Caudate nucleus (tissue), 63 donors: ENCODE measurements at places on chromosomes 11 and 22.

- DNase-seq: peak; percentile 26
These were observed 33.1 kb upstream of the SMPD1 start for GRCh38 chr11:6357222-6357621.

GRCh38 chr11:27373856-27374602 lies 11.0 kb upstream of the CCDC34 start:
- DNase-seq: no peak

DNA sequence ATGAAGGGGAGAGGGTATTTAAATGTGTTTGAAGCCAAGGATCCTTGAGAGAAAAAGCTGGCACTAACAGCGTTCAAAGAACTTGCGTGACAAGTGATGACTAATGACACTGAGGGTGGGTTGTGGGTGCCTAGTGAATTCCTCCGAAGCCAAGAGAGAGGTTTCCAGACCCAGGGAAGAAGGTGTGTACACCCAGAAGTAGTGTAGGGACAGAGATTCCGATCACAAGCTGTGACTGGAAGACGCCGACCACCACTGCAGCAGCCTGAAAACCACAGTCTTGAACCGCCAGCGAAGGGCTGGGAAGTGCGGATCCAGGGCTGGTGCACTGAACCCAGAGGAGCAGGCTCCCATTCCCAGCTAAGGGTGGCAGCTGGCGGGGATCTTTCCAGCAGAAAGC lies 9.5 kb downstream of the PPARA start:
- no peak for DNase-seq

DNA sequence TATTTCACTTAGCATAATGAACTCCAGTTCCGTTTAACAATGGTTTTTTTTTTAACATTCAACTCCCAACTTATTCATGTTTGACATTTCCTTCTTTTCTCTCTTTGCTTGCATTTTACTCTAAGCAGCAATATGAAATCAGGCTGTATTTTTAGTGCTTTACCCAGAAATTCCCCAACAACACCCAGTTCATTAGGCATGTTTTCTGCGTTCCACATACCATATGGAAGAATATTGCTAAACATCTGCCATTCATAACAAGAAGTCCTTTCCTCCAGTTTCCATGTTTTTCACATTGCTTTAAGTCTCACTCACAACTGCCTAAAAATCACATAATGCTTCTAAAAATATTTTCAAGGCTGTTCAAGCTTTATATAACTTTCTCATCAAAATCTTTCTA lies 45.8 kb downstream of the PLAAT5 start:
- DNase-seq: no peak

DNA sequence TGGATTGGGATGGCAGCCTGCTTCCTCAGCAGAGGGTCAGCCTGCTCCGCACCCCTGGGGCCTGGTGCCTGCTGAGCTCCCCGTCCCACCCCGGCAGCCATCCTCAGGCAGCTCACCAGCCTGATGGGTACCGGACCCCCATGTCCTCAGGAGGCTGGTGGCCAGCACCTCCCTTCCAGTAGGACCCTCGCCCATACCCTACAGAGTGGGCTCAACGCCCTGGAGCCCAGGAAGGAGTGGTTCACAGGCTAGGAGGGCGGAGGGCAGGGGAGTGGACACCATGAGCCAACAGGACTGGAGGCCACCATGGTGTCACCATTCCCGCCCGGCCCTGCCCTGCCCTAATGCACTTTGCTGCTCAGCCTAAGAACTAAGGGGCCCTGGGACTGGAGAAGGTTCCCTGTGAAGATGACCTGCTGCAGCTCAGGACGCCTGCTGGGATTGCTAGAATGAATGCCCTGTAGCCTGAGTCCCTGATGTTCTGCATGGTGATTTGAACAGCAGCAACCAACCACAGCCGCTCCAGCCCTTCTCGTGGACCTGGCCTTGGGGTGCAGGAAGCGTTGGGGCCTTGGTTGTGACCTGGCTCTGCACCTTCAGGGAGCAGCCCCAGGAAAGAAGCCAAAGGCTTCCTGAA lies 1080.8 kb downstream of the BRD1 start:
- no peak for DNase-seq

GRCh38 chr22:36510966-36511881 lies 4.4 kb upstream of the FOXRED2 start:
- peak; percentile 32 for DNase-seq

DNA sequence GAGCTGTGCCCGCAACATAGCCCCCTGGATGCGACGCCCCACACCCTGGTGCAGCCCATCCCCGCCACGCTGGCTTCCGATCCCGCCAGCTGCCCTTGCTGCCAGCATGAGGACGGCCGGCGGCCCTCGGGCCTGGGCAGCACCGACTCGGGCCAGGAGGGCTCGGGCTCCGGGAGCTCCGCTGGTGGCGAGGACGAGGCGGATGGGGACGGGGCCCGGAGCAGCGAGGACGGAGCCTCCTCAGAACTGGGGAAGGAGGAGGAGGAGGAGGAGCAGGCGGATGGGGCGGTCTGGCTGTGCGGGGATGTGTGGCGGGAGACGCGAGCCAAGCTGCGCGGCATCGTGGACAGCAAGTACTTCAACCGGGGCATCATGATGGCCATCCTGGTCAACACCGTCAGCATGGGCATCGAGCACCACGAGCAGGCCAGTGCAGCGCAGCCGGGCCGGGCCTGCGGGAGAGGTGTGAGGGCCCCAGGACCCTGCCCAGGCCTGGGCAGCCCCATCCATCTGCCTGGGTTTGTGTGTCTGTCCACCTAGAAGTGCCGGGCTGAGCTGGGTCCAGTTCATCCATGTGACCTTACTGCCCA lies 79.0 kb downstream of the CACNA1I start:
- DNase-seq: no peak

DNA sequence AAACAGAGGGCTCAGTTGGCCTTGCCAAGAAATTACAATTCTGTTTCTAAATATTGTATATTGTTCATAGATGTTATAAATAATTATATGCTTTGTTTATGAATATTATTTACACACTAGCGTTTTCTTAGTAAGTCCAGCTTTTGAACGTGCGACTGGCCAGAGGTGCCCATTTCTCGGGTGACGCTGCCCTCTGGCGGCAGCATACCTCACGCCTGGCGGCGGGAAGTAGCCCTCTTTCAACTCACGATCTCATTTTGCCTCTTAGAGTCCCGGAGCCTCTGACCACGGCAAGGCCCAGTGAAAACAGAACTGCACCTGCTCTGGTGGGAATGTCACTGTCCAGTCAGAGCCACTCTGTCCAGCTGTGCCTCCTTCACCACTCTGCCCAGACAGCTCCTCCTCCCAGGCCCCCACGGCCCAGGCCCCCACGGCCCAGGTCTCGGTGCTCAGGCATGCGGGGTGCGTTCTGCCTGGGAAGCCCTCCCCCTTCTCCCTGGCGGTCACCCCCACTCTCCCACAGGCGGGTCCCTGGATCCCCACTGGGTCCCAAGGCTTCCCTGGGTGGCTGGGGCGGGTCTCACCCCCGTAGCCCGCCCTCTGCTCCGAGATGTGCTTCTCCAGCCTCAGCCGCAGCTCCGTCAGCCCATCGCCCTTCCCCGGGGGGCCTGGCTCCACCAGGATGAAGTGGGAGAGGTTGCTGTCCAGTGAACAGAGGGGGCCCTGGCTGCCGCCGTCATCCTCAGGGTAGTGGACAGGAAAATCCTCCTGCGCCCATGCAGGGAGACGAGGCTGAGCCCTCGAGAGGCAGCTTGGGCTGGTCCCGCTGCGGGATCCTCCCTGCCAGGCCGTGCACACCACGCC lies 19.3 kb downstream of the TSSC4 start:
- DNase-seq: peak; percentile 37
